ENCODE measurements at places on chromosomes 12 and 14. TPM values are rescaled to one million over a fixed set of nuclear protein-coding genes. Genes with fewer than 3 reads are reported as not detected.

Gene NOP9
- total RNA-seq: 27.2 TPM

Gene EML5
- total RNA-seq: 0.13 TPM

DNA sequence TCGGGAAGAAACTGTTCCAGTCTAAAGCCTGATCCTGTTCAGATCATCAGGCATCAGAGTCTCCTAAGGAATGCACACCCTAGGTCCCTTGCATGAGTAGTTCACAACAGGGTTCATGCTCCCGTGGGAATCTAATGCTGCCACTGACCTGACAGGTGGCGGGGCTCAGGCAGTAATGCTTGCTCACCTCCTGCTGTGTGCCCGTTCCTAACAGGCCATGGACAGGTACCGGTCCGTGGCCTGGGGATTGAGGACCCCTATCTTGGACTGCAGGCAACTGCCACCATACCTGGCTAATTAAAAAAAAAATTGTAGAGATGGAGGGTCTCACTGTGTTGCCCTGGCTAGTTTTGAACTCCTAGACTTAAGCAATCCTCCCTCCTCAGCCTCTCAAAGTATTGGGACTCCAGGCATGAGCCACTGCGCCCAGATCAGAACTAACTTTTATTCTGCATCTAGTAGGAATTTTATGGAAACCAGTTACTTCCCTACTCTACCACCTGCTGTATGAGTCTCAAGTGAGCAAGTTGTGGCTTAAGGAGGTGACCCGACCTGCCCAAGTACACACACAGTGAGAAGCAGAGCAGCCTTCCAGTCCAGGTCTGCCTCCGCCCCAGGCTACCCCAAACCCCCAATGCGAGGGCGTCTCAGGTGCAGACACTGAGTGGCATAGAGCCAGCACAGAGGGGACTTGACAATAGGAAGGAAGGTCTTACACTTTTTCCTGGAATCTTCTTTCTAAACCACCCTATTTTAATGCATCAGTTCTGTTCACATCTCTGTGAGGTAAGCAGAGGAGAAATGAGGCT is 2.5 kb upstream of the PAPLN start:
- no peak overlapping the region for H3K4me3 ChIP-seq
- H3K4me1 ChIP-seq: peaks cover 18% of the 10 kb centered on the region
- no peak for DNase-seq
- no peak overlapping the region for H3K27ac ChIP-seq
- H3K27me3 ChIP-seq: peaks cover 25% of the 10 kb centered on the region

DNA sequence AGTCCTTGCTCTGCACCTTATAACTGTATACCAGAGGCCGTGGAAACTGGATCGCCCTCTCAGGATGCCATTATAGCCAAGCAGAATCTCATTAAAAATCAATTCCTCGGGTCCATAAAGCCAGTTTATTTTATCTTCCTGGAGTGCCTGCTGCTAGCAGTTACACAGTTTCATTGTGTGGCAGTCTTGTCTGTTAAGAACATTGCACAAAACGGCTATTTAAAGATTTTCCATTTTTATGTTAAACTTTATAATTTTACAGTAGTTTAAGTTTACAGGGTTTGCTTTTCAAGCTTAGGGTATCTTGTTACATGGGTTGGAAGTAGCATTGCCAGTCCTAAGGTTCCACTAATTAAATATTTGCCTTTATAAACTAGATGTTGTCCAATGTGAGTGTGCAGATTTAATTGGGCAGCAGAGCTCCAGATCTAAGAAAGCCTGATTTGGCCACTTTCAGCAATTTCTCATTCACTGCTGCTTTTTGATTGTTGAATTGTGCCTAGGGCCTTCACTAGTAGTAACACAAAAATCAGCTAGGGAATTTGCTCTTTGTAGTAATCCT is 17.0 kb downstream of the TMEM30B start:
- H3K4me3 ChIP-seq: no peak overlapping the region
- no peak for DNase-seq
- H3K27me3 ChIP-seq: no peaks in the 10 kb centered on the region
- H3K36me3 ChIP-seq: no peaks in the 10 kb centered on the region
- H3K4me1 ChIP-seq: no peaks in the 10 kb centered on the region

Gene MGP
- total RNA-seq: 0.26 TPM

Data from endothelial cell (in vitro differentiated cells).